ENCODE measurements at places on chromosomes 16 and 17.
A peak's percentile ranks its signal among the peaks of the same experiment; 100 is the strongest.

- peak; percentile 63 for DNase-seq
Measured at GRCh38 chr16:21656795-21657768, 4.7 kb upstream of the IGSF6 start.

- DNase-seq: no peak
Measured at GRCh38 chr16:11201498-11202259, 54.3 kb downstream of the SOCS1 start.

DNA sequence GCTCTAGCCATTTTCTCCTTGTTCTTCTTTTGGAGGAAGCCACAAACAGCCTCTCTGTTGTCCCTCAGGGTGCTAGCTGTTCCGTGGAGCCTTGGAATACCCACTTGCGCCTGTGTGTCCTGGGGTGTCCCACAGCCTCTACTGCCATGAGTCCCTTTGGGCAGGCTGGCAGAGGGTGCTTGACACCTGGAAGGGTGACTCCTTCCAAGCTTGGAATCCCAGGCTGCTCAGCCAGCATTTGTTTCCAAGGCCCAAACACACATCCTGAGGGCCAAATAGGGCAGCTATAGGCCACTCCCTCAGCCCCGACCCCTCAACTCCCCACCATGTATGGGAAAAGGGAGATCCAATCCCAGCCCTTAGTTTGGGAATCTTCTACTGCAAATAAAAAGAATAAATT lies 14.9 kb downstream of the ZNHIT3 start:
- DNase-seq: no peak

GRCh38 chr17:9028988-9029570 lies 7.8 kb downstream of the NTN1 start:
- no peak for DNase-seq

DNA sequence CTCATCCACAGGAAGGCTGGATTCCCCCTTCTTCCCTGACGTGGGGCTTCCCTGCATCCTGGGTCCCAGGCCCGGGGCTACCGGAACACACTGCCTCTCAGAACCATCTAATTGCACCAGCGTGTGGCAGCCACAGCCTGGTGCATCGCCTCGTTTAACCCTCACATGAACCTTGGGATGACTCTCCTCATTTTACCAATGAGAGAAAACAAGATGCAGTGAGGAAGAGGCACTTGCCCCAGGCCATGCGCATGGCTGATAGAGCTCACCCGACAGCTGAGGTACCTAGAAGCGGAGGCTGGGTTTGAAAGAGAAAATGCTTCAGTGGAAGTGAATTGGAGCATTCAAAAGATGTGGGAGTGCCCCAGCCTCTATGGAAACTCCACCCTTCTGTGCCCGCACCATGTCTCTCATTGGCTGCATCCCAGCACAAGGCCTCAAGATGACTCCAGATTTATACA lies 162.3 kb downstream of the KATNIP start:
- no peak for DNase-seq

DNA sequence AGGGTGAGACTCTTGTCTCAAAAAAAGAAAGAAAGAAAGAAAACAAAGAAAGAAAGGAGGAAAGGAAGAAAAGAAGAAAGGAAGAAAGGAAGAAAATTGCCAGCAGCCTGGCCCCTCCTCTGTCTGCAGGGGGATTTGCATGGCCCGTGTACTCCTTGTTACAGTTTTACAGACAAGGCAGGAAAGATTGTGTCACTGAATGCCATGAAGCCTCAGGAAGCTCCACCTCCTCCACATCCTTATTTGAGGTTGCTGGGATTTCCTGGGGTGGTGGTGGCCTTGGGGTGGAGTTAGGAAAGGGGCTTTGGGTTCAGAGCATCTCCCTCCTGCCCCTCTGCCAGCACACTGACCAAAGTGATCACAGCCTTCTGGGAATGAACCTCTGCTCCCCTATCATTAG lies 23.6 kb downstream of the CFAP20 start:
- DNase-seq: no peak

DNA sequence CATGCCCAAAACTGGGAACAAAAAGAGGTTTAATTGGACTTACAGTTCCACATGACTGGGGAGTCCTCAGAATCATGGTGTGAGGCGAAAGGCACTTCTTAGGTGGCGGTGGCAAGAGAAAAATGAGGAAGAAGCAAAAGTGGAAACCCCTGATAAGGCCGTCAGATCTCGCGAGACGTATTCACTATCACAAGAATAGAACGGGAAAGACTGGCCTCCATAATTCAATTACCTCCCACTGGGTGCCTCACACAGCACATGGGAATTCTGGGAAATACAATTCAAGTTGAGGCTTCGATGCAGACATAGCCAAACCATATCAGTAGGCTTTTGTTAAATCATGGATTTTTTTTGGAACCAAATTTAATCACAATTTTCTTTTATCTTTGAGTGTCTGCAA lies 24.4 kb downstream of the RBL2 start:
- DNase-seq: no peak

DNA sequence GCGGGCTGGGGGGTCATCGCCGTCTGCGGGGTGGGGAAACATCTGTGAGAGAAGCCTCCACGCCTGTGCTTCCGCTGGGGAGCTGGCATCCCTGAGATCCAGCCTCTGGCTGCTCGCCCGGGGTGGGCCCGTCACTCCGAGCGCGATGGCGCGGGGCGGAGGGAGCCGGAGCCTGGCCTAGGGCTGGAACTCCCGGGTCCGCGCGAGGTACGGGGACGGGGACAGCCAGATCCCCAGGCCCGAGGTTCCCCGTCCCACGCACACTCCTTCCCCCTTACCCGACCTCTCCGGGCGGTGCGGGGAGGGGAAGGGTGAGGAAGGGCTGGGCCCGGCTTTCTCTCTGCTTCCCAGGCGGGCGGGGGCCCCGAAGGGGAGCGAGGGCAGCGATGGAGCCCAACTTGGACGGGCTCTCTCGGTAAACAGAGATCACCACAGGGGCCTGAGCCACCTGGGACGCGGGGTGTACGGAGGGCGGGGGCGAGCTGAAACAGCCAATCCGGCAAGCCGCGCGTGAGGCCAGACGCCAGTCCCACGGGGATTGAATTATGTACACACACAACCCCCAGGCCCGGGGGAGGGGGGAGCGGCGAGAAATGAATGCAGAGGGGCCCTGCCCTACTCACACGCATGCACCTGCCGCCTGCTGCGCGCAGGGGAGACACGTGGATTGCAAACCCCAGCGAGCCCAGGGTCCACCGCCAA lies at the start of gene SLC16A11:
Gene SLC16A11 (minus strand): TSS at position 596 of the 702 bp plus-strand sequence. CDS start 579 bp downstream, at position 17.
- DNase-seq: peak; percentile 69

- DNase-seq: no peak
Measured at GRCh38 chr17:77203436-77203835, 62.7 kb downstream of the SEC14L1 start.

DNA sequence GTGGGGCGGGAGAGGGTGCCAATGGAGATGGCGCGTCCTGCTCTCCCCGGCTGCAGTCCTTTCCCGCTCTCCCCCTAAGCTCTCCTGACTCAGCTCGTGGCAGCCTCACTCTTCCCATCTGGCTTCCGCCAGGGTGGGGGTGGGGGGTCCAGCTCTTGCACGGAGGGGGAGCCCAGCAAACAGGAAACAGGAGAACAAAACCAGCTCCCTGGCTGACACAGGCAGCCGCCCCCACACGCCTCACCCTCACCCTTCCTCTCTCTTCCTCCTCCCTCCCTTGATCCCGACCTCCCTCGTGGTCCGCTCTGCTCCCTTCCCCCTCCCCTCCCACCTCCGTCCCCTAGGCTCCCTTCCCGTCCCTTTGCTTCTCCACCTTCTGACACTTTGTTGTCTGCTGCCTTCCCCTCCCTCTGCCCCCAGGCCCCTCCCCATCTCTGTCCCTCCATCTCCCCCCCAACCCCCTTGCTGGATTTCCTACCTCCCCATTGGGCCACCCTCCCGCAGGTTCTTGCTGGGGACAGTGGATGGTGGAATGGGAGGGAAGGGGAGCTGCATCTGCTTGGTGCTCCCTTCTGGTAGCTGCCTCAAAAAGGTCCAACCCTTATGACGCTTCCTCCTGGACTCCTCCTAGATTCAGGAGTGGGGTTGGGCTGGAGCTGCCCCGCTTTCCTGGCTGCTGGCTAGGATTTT lies 23.7 kb downstream of the ARHGAP23 start:
- DNase-seq: no peak

- peak; percentile 42 for DNase-seq
Measured at GRCh38 chr17:66420961-66421371, 118.6 kb downstream of the PRKCA start.

DNA sequence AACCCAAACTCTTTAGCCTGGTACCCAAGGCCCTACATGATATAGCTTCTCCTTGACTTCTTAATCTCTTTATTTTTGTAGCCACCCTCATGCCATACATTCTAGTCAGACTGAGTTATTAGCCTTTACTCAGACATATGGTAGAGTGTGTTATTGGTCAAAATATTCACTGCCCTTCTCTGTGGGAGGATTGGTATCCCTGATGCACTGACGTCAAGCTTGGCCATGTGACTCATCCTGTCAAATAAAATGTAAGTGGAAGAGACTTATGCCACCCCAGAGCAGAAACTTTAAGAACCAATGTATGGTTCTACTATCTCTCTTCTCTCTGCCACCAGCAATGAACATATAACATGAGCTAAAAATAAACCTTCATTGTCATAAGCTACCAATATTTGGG lies 12.2 kb upstream of the BEAN1 start:
- no peak for DNase-seq

GRCh38 chr17:36544044-36544306 lies 744 bp upstream of the GGNBP2 start:
- DNase-seq: peak; percentile 54

DNA sequence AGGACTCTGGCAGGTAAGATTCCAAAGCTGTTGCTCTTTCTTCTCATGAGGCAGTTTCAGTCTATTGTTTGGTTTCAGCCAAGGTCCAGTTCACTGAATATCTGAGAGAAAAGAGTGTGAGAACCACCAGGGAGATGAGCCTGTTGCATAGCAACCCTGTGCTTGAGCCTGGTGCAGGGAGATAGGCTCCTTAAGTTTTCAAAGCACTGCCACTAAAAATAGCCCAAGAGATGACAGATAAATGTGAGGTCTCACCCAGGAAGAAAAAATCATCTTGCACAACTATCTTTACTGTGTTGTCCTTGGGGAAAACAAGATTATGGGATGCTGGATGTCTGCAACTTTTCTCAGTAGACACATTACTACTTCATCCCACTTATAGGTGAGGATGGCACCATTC lies 26.2 kb upstream of the NUDT7 start:
- DNase-seq: no peak

DNA sequence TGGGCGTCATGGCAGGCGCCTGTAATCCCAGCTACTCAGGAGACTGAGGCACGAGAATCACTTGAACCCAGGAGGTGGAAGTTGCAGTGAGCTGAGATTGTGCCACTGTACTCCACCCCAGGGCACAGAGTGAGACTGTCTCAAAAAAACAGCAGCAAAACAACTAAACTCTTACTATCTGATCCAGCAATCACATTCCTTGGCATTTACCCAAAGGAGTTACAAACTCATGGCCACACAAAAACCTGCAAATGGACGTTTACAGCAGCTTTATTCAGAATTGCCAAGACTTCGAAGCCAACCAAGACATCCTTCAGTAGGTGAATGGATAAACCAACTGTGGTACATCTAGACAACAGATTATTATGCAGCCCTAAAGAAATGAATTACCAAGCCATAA lies 4.0 kb downstream of the SIAH1 start:
- no peak for DNase-seq

DNA sequence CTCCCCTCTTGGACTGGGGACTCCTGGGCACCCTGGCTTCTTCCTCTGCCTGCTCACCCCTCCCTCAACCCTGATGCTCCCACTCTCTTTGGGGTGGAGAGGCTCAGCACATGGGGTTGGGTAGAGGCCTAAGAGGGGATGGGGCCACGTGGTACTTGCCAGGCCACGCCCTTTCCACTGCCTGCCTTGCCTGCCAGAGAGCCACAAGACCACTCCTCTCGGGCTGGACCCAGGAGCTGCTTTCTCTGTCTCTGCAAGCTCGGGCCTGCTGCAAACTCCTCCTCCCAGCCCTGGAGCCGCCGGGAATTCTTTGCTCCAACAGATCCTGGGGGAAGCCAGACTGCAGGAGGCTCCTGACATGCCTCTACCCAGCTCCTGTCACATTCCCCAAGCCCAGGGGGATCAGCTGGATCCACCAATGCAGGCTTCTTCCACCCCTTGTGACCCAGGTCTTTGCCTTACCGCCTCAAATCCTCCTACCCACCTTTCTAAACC lies 11.8 kb downstream of the DLX4 start:
- DNase-seq: no peak

GRCh38 chr17:77332034-77332971 lies 191.5 kb downstream of the SEC14L1 start:
- peak; percentile 15 for DNase-seq

- no peak for DNase-seq
Measured at GRCh38 chr16:9943121-9943520, 239.1 kb downstream of the GRIN2A start.

- no peak for DNase-seq
Measured at GRCh38 chr17:17959520-17960361, 12.5 kb downstream of the TOM1L2 start.

- no peak for DNase-seq
Measured at GRCh38 chr16:85614338-85615013, 1.4 kb downstream of the GSE1 start.

DNA sequence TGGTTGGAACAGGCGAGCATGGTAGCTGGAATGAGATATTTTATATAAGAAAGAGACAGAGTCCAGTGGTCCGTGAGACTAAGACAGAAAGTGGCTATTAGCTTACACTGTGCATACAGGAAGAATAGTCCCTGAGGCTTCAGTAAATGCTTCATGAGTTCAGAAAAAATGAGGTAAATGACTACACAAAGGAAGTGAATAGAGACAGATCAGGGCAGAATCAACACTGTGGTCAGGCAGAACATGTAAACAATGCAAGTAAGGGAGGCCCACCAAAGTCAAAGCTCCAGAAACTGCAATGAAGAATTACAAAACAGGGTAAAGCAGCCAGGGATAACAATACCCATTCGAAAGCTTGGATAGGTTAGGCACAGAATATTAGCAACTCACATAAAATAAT lies 4.8 kb downstream of the ABCA10 start:
- DNase-seq: no peak

DNA sequence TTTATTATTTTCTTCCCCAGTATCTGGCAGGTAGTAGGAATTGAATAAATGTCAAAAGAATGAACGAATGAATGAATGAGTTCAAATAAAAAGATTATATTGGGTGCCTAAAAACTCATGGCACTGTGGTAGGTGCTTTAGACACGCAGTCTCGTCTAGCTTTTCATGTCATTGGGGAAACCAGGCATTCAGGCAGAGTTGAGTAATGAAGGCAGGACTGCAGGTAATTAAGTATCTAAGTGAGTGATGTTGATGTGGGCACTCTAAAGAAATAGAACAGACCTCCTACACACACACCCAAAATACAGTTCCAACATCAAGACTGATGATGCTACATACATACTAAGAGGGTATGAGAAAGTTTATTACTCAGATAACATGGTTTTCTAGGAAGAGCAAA lies 96.6 kb downstream of the ZNF18 start:
- DNase-seq: no peak

Measured in GM13976 (cell line).